Skeletal muscle tissue (tissue), 5 donors: ENCODE measurements at places on chromosomes 2 and 18. TPM values are rescaled to one million over a fixed set of nuclear protein-coding genes. Genes with fewer than 3 reads are reported as not detected.

KCNK3 gene
- 0.52 TPM for total RNA-seq

VWA3B gene
- not detected for total RNA-seq

FOXI3 gene
- total RNA-seq = not detected

BARD1 gene
- total RNA-seq = 89.8 TPM

TGFA gene
- total RNA-seq = under 0.01 TPM

ITGB6 gene
- 17.2 TPM for total RNA-seq
